ENCODE measurements at places on chromosomes 1 and 21.

GRCh38 chr1:55542901-55543504 is 327.8 kb upstream of the USP24 start:
- no peak for DNase-seq

GRCh38 chr21:33069994-33070743 is at the start of gene OLIG1:
OLIG1 (plus strand) TSS chr21:33070141; CDS start chr21:33070247, 106 bp downstream.
- no peak for DNase-seq

GRCh38 chr1:11395616-11396015 is 83.3 kb upstream of the DISP3 start:
- no peak for DNase-seq

GRCh38 chr1:117788014-117788413 is 141.4 kb downstream of the GDAP2 start:
- no peak for DNase-seq

DNA sequence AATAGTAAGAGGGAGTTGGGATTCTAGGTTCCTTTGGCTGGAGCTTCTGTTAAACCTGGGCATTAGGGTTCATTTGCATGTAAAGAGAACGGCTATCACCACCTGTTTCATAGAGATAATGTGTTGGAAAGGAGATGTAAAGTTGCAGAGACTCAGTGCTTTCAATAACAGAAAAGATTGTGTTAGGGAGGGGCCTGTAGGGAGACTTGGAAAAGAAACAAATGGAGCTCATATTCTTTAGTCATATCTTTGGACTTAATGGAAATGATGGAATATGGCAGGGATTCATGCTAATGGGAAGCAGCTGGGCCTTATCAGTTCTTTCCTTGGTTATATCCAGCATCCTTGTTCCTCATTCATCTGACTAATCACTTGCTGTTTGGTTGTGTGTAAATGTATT is 144.9 kb downstream of the CD247 start:
- DNase-seq, result no peak

- DNase-seq, result no peak
Measured at GRCh38 chr1:93758842-93759515, 77.3 kb upstream of the BCAR3 start.

- DNase-seq, result no peak
Measured at GRCh38 chr21:26614251-26614650, 41.2 kb upstream of the CYYR1 start.

DNA sequence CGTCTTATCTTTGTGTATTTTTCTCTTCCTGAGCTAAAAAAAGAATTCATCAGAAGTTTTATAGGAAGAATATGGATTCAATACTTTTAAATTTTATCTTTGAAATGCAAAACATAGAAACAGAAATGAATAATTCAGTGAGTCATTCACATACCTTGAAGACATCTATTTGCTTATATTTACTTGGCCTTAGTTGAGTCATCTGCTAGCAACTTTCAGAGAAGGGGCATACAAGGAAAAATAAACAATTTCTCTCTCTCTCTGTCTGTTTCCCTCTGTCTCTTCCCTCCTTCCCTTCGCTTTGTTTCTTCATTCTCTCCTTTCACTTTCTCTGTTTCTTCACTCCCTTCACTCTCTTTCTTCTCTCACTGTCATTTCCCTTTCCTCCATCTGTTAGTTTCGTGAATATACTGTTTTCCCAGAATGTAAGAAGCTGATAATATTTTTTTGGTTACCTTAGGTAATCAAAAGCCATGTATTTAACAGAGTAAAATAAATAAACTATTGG is 477.2 kb downstream of the BRINP3 start:
- no peak for DNase-seq

DNA sequence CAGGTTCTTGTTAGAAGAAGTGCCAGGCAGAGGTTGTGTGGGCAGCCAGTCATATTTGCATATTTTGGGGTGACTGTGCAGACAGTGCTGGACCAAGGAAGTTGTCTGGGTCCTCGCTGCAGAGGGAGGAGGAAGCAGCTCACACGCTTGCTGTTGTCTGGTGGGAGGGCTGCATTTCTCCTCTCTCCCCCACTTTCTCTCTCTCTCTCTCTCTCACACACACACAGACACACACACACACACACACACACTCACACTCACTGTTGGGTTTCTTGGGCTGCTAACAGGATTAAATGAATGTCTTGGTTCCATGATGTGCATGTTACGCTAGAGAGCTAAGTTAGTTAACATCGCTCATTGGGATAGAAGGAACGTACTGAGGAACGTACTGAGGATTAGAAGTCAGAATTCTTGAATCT is 72.9 kb downstream of the AGPAT3 start:
- DNase-seq, result no peak

DNA sequence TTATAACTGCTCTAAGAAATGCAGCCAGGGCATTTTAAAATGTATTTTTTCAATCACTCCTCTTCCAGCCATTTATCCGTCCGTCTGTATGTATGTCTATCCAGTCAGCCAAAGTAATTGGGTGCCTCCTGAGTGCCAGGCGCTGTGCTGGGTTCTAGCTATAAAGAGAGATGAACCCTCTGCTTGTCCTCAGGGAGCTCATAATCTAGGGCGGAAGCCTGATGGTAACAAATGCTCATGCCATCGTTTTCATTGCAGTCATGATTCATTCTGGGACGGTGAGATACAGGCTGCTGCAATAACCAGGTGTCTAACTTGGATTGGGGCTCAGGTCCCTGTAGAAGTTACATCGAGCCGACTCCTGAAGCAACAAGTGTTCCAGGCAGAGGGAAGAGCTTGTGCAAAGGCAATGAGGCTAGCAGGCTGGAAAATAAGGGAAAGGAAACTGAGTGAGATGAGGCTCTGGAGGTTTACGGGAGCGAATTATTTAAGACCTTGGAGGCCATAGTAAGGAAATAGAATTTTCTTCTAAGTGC is 11.6 kb downstream of the IFI6 start:
- DNase-seq, result no peak

DNA sequence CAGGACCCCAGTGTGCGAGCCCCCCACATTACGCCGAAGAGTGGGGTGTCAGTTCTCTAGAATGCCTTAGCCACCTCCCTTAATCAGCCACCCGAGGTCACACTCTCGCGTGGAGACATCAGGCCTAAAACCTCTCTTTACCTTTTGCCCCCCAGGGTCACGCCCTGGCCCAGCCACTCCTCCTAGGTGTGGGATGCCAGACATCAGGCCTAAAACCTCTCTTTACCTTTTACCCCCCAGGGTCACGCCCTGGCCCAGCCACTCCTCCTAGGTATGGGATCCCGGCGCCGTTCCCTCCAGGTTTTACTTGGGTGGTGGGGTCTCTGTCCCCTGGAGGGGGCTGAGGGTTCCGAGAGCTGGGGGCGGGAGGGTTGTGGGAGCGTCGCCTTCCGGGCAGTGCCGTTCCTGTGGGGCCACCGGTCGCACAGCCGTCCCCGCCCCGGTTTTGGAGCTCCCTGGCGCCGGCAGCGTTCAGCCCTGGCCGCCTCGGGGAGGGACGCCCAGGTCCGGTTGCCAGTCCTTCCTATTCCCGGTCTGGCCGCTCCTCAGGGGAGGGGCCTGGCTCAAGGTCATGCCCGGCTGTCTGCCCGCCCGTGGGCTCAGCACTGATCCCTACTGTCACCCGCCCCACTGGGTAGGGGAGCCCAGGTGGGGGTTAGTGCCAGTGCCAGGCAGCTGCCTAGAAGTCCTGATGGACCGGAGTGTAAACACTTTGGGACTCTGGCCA is 882 bp downstream of the VPS13D start:
- DNase-seq, result no peak

GRCh38 chr1:195828325-195828724 is 779.9 kb downstream of the KCNT2 start:
- no peak for DNase-seq

- no peak for DNase-seq
Measured at GRCh38 chr1:19385869-19386591, 73.9 kb downstream of the SLC66A1 start.

- DNase-seq, result no peak
Measured at GRCh38 chr1:36857754-36858153, 176.6 kb downstream of the GRIK3 start.

GRCh38 chr1:9705337-9706093 is 54.0 kb downstream of the PIK3CD start:
- no peak for DNase-seq

GRCh38 chr1:210771131-210771530 is 362.8 kb downstream of the KCNH1 start:
- DNase-seq, result no peak

GRCh38 chr1:245953876-245954660 is 553.0 kb downstream of the SMYD3 start:
- no peak for DNase-seq

- peak; percentile 28 for DNase-seq
Measured at GRCh38 chr1:198556971-198557370, 16.5 kb upstream of the ATP6V1G3 start.

DNA sequence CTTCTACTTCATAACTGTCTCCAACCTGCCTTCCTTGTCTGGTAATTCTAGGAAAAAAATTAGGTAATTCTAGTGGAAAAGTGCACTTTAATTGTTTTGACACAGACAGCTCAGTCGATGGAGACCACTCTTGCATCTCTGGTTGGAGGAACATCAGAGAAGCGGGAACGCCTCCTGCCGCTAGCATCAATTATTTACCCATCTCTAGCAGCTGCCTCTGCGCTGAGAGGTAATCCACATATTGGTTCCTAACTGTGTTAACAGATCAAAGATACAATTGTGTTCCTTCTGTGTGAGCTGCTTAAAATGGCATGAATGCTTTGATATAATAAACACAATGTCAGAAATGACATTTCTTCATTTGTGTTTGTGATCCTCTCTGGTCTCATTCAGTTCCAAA is 33.3 kb downstream of the C2CD2 start:
- no peak for DNase-seq

GRCh38 chr21:43930074-43930847 is 65.2 kb downstream of the AGPAT3 start:
- no peak for DNase-seq

GRCh38 chr1:19101244-19101643 is 108.8 kb downstream of the UBR4 start:
- DNase-seq, result no peak

- no peak for DNase-seq
Measured at GRCh38 chr1:7609311-7609994, 161.6 kb upstream of the VAMP3 start.

GRCh38 chr1:13960375-13960987 is 260.5 kb downstream of the PRDM2 start:
- DNase-seq, result peak; percentile 25

DNA sequence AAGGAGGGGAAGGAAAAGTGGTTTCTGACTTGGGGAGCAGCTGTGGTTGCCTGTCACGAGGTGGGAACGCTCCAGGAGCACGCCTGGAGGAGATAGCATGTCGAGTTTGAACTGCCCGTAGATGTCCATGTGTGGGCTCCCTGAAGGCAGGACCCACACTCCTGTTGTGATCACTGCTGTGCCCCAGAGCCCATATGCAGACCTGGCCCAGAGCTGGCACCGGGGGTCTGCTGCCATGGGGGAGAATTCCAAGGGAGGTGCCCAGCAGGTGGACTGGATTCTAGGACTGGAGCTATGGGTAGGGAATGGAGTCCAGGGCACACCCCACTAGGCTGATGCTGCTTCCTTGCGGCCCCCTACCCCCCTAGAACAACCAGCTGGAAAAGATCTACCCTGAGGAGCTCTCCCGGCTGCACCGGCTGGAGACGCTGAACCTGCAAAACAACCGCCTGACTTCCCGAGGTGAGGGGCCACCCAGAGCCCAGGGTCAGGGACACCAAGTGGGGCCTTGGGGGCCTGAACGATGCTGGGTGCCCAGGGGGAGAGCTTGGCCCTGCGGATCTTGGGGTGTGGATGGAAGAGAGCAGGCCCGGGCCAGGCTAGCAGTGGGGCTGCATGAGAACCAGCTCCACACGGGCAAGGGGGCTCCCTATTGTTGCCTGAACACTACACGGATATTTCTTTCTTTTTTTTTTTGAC is 9.3 kb downstream of the PODN start:
- DNase-seq, result no peak

- DNase-seq, result no peak
Measured at GRCh38 chr1:36737038-36737555, 254.4 kb upstream of the CSF3R start.

GRCh38 chr1:244099258-244099930 is 48.3 kb downstream of the ZBTB18 start:
- no peak for DNase-seq

- no peak for DNase-seq
Measured at GRCh38 chr1:219283541-219283940, 109.9 kb downstream of the LYPLAL1 start.

DNA sequence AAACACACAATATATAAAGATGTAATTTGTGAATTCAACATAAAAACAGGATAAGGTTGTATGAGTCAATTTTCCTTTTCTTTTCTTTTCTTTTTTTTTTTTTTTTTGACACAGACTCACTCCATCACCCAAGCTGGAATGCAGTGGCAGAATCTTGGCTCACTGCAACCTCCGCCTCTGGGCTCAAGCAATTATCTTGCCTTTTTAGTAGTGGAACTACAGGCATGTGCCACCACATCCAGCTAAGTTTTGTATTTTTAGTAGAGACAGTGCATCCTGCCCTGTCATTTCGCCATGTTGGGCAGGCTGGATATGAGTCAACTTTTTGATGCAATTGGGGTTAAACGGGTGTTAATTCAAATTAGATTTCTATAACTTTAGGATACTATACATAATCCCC is 10.3 kb upstream of the SPRR2B start:
- DNase-seq, result no peak

DNA sequence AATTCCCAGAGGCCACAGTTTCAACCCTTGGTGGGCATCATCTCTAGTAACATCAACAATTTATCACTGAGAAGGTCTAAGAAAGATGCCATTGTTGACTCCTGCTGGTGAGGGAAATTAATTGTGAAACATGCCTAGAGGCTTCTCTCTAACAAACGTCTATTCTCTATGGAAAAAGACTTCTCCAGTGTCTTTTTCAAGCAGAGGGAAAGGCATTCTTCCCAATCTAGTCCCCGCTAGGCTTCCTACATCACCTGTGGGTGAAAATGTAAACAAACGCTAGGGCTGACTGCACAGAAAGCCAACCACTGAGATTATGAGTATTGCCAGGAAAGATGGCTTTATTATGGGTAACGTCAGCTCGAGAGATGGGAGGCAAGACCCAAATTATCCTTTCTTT is 677.4 kb downstream of the NCAM2 start:
- DNase-seq, result no peak

GRCh38 chr1:66506991-66507390 is 27.0 kb upstream of the SGIP1 start:
- DNase-seq, result no peak

DNA sequence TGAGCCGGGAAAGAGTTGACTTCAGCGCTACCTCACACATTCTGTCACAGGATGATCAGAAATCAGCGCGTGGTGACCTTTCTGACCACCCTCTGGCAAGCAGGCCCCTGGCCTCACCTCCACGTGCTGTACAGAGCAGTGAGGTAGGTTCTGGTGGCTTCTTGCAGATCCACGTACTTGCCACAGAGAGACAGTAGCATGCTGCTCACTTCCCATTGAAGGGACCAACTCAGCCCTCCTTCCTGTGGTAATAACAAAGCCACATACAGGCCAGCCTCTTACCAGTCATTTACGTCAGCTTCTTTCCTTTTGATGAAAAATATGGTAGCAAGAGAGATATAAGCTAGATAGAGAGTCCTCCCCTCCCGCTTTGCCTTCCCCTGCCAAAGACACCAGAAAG is 200.7 kb downstream of the CHRM3 start:
- DNase-seq, result no peak

All from activated T-helper 1 cell treated with Interleukin-2 at 50 U/mL for 16 hours (primary cell).